ENCODE measurements at places on chromosomes 3 and 15. TPM values are rescaled to one million over a fixed set of nuclear protein-coding genes. Genes with fewer than 3 reads are reported as not detected.

- DNase-seq: no peak
Measured at GRCh38 chr3:48422272-48422671, 7.6 kb downstream of the PLXNB1 start.

DUOX2 gene
- not detected for total RNA-seq

- DNase-seq: no peak
Measured at GRCh38 chr15:48471073-48471472, 139.8 kb downstream of the DUT start.

DNA sequence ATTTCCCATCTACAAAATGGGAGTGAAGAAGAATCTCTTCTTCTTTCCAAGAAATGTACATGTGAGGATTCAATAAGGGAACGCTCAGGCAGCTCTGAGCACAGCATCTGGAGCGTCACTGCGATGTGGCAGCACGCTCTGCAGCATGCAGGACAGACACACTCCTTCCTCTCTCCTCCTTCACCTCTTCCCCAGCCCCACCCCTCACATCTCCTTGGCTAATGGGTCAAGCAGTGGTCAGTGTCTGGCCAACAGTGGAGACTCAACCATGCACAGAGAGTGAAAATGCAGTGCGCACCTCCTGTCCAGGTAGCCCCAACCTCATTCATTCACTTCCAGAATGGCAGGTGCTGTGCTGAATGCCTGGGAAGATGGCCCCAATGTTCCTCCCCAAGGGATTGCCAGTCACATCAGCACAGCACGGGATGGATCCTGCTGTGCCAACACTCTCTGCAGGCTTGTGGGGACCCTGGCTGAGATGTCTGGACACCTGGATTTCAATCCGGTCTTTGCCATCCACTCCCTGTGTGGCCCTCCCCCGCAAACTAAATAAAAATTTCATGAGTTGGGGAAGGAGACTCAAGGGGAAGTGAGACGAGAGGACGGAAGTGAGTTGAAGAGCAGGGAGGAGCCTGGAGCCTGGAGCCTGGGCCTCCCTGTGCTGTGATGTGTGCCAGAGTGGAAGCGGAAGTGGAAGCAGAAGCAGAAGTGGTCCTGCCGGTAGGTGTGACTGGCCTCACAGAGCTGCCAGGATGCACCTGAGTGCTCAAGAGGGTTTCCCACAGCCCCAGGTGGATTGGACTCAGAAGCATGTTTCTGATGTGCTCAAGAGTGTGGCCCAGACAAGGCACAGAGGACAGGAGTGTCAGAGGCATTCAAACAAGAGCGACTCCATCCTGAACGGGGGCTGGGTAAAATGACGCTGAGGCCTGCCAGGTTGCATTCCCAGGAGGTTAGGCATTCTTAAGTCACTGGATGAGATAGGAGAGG lies 163.9 kb downstream of the SMAD6 start:
- DNase-seq: no peak

GRCh38 chr3:28322464-28322863 lies 26.1 kb upstream of the ZCWPW2 start:
- DNase-seq: peak; percentile 84

- no peak for DNase-seq
Measured at GRCh38 chr15:92811148-92811913, 88.8 kb upstream of the CHD2 start.

DNA sequence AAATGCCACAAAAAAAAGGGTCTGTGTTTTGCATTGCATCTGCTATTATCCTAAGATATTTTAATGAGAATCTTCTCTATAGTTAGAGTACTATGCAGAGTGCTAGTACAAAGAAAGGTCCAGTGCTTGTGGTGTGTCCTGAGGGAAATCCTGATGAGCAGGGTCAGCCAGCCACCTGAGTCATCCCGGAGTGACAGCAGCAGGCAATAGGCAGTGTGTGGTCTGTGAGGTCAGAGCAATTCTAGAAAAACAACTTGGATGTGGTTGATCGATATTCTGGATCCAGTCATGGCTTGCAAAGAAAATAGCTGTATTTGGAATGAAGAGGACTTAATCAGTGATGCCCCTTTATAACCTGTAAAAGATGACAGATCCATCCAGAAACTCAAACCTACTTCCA lies 119.2 kb downstream of the CTNNB1 start:
- peak; percentile 46 for DNase-seq

- no peak for DNase-seq
Measured at GRCh38 chr3:112649478-112649735, 8.5 kb upstream of the CCDC80 start.

GRCh38 chr3:168933614-168934013 lies 729.9 kb downstream of the MECOM start:
- DNase-seq: no peak

GRCh38 chr3:179181993-179182551 lies 33.9 kb downstream of the PIK3CA start:
- no peak for DNase-seq

GRCh38 chr3:98259-98654 lies 98.3 kb upstream of the CHL1 start:
- DNase-seq: no peak

- peak; percentile 23 for DNase-seq
Measured at GRCh38 chr3:185960522-185961288, 22.9 kb upstream of the TRA2B start.

- no peak for DNase-seq
Measured at GRCh38 chr3:85853805-85854204, 895.0 kb downstream of the CADM2 start.

GRCh38 chr15:73677146-73677607 lies 7.0 kb upstream of the CD276 start:
- peak; percentile 77 for DNase-seq

- no peak for DNase-seq
Measured at GRCh38 chr3:54633444-54634121, 294.3 kb downstream of the LRTM1 start.

LARP6 gene
- 108 TPM for total RNA-seq

- DNase-seq: no peak
Measured at GRCh38 chr3:193014902-193015301, 97.2 kb upstream of the MB21D2 start.

ST3GAL6 gene
- 2.6 TPM for total RNA-seq

DNA sequence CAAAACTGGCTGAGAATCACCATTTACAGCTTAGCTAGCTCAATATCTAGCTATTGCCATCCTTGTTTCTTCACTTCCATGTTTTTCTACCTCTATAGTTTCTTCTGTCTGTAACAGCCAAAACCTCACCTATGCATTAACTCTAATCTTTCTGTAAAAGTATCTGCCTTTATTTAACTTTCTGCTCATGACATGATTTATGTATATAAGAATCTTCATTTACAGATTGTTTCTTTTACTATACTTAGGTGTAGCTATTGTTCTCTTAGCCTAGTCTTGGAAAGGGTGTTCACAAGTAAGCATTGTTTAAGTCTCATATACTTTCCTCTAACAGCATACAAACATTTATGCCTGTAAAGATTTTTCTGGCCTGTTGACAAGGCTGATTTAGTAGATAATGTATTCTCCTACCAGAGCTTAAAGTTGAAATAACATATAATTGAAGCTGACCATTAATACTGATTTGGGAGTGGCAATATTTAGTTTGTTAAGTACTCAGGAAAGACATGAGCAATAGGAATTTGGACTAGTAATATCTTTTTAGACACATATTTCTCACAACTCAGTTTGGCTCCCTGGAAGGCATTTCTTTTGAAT lies 9.4 kb downstream of the FILIP1L start:
- DNase-seq: no peak

GRCh38 chr3:132659365-132660051 lies at the start of gene ACAD11:
Gene ACAD11 (minus strand): TSS chr3:132659809. CDS start chr3:132659751, 58 bp downstream.
- DNase-seq: peak; percentile 73

DNA sequence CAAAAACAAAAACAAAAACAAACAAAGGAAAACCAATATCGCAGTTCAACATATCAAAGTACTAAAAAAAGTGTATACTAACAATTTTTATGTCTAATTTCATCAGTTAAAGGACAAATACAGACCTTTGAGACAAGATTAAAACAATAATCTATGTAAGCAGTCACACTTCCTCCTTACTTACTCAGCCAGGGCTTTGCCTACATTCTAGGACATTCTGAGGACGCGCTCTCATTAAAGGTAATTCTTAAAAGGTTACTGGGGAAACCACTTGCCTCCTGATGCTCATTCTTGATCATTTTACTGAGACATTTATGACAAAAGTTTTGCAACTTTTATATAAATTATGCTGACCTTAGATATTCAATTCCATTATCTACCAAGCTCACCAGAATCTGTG lies 93.4 kb downstream of the CBLB start:
- DNase-seq: no peak

ANKRD63 gene
- not detected for total RNA-seq

PLXNA1 gene
- total RNA-seq: 36.0 TPM

GRCh38 chr3:48428088-48428571 lies 1.8 kb downstream of the PLXNB1 start:
- DNase-seq: no peak

GOLGA6L22 gene
- not detected for total RNA-seq

NOX5 gene
- total RNA-seq: 0.33 TPM

GP9 gene
- total RNA-seq: not detected

CXCR6 gene
- not detected for total RNA-seq

DNA sequence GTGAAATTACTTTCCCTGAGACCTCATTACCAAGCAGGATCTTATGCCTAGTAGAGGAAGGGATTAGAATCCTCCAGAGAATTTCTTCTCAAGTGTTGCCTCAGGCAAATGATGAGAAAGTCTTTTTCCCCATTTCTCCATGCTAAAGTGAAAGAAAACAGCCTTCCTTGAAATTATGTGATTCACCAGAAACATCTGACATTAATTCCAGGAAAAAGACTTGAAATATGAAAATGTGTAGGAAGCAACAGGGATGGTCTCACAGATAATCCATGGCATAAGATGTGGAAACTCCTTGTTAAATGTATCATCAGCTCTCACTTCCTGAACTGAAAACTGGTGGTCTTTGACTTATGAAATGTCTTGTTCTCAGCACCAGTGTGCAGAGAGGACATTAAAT lies 17.9 kb upstream of the ABI3BP start:
- DNase-seq: no peak

- no peak for DNase-seq
Measured at GRCh38 chr3:101069901-101070798, 76.9 kb upstream of the ABI3BP start.

SLC24A5 gene
- total RNA-seq: not detected

GRCh38 chr3:182414586-182414985 lies 378.7 kb upstream of the ATP11B start:
- DNase-seq: no peak

DNA sequence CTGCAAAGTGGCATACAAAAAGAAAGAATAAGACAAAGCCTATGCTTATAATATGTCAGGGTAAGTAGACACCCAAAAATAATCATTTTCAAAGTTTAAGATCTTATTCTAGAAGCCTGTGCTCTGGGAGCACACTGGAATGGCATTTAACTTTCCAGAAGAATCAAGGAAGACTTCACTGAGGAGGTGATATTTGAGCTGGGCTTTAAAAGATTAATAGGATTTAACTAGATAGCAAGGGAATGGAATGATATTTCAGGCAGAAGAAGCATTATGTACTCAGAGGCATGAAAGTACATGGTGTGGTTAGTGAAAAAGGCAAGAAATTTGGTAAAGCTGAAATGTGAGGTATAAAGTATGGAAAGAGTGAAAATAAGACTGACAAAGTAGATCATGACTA lies 106.8 kb downstream of the ZBTB20 start:
- DNase-seq: no peak

- DNase-seq: no peak
Measured at GRCh38 chr15:57100136-57100539, 181.7 kb downstream of the TCF12 start.

DNA sequence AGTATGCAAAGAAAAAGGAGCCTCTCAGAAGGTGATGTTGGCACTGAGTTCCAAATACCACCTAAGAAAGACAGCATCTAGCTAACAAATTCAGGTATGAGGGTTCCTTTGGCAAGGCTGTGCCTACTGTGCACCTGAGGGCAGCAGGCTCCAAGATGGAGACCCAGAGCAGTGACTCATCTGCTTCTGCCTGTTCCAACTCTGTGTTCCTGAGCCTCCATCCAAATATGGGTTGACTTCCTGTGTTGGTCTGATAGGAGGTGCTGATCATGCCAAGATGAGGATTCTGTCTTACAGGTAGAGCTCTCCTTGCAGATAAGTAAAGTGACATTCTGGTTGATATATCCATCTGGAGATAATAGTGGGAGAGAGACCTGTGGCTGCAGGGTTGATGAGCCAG lies 26.0 kb downstream of the SV2B start:
- DNase-seq: no peak

CPNE9 gene
- not detected for total RNA-seq

GRCh38 chr3:45564172-45564571 lies 30.4 kb upstream of the LIMD1 start:
- DNase-seq: no peak

DNA sequence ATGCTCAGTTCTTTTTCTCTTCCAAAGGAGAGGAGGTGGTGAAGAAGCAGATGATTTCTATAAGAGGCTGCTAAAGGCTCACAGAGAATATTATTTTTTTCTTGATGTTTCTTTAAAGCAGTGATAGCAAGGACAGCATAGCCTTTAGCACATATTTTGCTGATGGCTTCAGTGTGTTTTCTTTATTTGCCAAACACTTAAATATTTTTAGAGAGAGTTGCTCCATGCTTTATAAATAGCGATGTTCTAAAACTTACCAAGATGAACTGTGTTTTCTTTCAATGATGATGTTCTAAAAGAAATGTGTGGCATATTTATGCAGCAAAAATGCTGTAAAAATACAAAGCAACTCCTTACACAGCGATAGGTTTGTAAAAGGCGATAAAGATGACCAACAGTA lies 11.8 kb upstream of the KCNAB1 start:
- no peak for DNase-seq

RTP1 gene
- total RNA-seq: not detected

GRCh38 chr15:85044251-85044853 lies 62.7 kb downstream of the PDE8A start:
- DNase-seq: peak; percentile 85

SERPINI2 gene
- total RNA-seq: not detected

ITIH1 gene
- not detected for total RNA-seq

SHC4 gene
- total RNA-seq: 1.5 TPM

- no peak for DNase-seq
Measured at GRCh38 chr3:31606453-31606852, 73.7 kb downstream of the STT3B start.

GRCh38 chr3:21839592-21839991 lies 88.6 kb upstream of the ZNF385D start:
- DNase-seq: peak; percentile 95

SPATA12 gene
- not detected for total RNA-seq

UROC1 gene
- total RNA-seq: not detected

ASB14 gene
- total RNA-seq: not detected

DNA sequence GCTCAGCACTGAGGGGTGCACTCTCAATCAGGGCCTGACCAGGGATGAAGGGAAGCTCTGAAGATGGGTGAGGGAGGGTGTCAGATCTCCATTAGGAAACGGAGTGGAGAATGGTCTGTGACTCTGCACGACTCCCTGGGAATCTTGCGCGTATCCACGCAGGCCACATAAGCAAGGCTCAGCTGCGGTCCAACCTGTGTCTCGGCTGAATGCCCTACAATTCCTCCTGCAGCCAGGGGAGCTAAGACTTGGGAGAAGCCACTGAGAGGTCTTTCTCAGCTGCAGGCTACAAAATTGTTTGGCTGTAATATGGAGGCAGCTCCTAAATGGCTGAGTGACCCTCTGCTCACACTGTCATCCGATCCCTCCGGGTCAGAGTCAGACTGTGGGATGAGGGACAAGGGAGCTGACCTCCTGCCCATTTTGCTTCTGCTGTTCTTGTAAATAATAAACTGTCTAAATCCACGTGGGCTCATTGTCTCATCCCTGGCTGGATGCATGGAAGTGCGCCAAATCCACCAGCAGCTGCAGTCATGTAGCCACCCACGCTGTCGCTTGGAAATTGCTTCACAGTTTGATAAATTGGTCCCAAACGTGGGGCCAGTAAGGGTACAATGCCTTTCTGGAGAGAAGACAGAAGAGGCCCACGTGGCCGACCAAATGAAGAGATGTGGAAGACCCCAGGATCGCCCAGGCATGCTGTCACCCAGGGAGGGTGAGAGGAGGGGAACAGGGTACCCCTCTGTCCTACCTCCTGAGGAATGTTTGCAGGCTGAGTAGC lies 30.5 kb downstream of the ALS2CL start:
- peak; percentile 74 for DNase-seq

All from fibroblast of lung (primary cell).